NCI-H187 treated with DMSO at 0.1 percent for 48 hours (cell line): ENCODE measurements at places on chromosomes 1 and 21.

- DNase-seq: no peak
These were observed 17.8 kb downstream of the GNG12 start for GRCh38 chr1:67815303-67816094.

DNA sequence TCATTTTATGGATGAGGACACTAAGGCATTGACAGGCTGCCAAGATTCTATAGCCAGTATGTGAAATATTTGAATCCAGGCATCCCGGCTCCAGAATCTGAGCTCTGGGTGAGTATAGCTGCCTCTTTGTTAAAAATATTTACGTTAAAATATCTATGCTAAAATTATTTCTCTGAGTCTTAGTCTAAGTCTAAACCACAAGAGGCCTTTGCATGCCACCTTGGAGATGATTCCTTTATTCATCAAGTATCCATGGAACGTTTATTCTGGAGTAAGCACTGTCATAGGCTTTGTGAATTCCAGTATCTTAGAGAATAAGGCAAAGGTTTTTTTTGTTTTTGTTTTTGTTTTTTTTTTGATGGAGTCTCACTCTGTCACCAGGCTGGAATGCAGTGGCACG lies 116.4 kb downstream of the GREM2 start:
- no peak for DNase-seq

GRCh38 chr1:67339623-67340343 lies 32.1 kb downstream of the IL12RB2 start:
- no peak for DNase-seq

DNA sequence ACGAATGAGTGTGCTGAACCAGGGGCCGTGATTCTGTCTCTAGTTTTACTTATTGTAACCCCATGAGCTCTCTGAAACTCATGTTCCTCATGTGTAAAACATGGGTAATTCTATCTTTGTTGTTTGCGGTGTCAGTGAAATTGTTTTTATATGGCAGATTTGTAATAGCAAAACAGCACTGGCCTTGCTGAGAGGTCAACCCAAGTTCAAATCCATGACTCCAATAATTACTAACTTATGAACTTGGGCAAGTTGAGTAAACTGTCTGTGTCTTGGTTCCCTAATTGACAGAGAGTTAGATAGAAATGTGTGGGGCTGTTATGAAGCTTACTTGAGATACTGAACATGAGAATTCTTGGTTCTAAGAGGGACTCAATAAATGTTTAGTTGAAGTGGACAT lies 17.8 kb downstream of the C1orf116 start:
- no peak for DNase-seq

DNA sequence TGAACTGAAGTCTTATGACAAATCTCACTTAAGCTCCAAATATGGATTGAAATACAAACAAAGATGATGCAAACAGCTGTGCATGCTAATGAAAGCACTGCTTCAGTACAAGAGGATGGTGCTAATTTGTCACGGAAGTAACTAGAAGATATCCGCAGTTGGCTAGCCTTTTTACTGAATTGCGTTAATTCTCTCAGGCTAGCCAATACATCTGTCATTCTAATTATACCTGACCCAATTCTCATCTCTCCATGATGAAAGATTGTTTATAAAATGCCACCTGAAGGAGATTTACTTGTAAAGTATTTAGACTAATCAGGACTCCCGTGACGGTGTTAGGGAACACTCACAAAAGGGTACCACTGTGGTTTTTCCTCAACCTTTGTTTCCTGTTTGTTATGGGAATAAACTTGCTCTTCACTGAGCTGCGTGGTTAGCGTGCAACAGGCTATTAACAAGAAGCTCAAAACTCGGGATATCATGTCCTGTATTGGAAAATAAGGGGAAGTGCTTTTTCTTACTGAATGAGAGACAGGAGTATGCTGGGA lies 162.5 kb downstream of the APP start:
- DNase-seq: no peak

- DNase-seq: no peak
These were observed 208.2 kb upstream of the USP25 start for GRCh38 chr21:15521644-15522001.

GRCh38 chr1:21626921-21627339 lies 42.2 kb downstream of the RAP1GAP start:
- DNase-seq: no peak

- no peak for DNase-seq
These were observed 14.1 kb downstream of the CDA start for GRCh38 chr1:20602851-20603450.

- DNase-seq: no peak
These were observed 4.0 kb upstream of the PKP1 start for GRCh38 chr1:201279313-201279712.

DNA sequence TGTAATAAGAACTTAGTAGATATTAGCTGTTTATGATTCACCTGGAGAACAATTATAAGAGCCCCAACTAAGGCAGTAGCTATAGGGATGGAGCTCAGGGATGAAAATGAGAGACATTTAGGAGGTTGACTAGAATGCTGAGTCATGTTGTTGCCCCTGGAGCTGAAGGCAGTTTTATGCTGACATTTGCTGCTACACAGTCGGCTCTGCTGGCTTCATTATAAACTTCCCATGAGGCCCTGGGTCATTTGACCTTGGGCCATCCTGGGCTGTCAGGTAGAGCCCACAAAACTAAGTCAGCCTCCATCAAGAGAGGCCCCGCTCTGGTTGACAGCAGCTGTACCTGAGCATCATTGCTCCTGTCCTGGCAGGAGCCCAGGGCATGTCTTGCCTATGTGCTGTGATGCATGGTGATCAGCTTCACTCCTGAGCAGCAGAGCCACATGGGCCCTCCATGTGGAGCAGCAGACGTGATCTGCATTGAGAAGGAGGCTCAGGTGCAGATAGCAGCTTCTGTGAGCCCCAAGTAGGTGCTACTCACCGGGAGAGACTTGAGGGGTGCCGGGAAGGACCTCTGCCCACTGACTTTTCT lies 112.4 kb downstream of the TBX19 start:
- DNase-seq: no peak

DNA sequence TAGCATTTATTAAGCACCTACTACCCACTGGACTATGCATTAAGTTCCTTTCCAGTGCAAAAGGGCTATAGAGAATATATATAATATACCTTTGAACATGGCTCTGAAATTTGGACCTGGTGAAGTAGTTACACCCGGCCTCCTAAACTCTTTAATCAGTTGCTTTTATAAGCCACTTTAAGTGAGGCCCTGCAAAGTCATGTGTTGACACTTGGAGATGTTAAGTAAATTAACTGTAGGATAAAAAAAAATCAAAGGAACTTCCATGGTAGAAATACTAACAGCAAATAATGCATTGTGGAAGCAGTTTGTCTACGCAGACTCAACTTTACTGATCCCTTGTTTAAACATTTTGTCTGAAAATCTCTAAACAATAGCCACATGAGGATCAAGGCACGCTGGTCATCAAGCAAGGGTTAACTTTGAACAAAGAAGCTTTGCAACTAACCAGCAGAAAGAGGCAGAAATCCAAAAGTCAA lies 283.9 kb downstream of the VAV3 start:
- no peak for DNase-seq

- no peak for DNase-seq
These were observed 19.8 kb upstream of the SARS1 start for GRCh38 chr1:109193653-109194590.

- no peak for DNase-seq
These were observed 148.0 kb downstream of the PLA2G4A start for GRCh38 chr1:186976700-186977099.

- DNase-seq: peak; percentile 88
These were observed 1.2 kb upstream of the RNF11 start for GRCh38 chr1:51234721-51235425.

- DNase-seq: no peak
These were observed 68.7 kb downstream of the NTPCR start for GRCh38 chr1:233019083-233019482.

- no peak for DNase-seq
These were observed 18.4 kb downstream of the ATP1A4 start for GRCh38 chr1:160169553-160170399.

DNA sequence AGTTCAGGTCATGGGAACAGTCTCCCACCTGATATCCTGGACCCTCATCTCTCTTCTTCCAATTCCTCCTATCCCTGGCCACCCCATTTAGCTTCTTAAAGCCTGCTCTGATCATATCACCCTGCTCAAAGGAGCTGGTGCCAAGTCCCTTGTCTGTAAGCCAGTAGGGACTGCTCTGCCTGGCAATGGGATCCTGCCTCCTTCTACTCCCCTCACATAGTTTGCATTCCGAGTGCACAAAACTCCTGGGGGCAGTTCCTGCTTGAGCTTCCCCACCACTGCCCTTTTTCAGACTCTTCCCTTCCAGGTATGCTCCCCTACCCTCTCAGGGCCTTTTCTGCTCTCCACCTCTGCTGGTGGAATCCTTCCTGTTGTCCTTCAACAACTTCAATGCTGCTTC lies 48.1 kb downstream of the NGF start:
- DNase-seq: no peak

- DNase-seq: no peak
These were observed 1.5 kb downstream of the RAP1A start for GRCh38 chr1:111621050-111621449.

- no peak for DNase-seq
These were observed 17.4 kb upstream of the SLC6A9 start for GRCh38 chr1:44048532-44049215.

- DNase-seq: no peak
These were observed 46.5 kb downstream of the NENF start for GRCh38 chr1:212479188-212479587.

GRCh38 chr1:163528710-163529348 lies 207.1 kb downstream of the NUF2 start:
- no peak for DNase-seq

DNA sequence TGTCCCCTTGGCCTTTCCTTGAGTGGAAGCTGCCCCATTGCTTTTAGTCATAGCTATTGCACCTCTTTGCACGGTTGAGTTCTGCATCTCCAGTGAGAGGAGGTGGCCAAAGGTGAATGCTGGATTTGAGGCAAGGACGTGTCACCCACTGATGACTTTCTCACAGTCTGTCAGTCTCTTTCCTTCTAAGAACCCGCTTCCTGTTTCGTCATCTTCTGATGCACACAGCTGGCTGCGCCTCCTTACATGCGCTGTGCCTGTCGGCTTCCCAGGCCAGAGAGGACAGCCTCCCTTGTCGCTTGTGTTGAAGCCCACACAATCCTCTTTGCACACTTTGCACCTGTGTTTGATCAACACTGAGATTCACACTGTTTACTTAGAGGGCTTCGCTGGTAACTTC lies 41.8 kb upstream of the PWP2 start:
- DNase-seq: no peak

- peak; percentile 68 for DNase-seq
These were observed 15.1 kb downstream of the KIAA1614 start for GRCh38 chr1:180927841-180928240.

DNA sequence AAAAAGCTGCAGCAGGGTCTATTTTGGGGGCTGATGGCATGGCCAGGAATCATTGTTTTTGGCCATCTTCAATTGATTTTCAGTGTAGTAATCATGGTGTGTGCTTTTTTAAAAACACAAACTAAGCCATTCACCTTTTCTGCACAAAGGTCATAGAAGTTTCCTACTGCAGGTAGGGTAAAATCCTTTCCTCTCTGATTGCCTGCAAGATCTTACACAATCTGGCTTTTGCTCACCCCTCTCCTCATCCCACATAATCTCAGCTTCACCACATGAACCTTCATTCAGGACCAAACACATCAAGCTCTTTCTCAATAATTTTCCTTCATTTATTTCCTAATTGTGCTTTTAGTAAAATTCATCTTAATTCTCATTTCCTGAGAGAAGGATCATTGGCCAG lies 38.3 kb upstream of the GBP5 start:
- DNase-seq: no peak

DNA sequence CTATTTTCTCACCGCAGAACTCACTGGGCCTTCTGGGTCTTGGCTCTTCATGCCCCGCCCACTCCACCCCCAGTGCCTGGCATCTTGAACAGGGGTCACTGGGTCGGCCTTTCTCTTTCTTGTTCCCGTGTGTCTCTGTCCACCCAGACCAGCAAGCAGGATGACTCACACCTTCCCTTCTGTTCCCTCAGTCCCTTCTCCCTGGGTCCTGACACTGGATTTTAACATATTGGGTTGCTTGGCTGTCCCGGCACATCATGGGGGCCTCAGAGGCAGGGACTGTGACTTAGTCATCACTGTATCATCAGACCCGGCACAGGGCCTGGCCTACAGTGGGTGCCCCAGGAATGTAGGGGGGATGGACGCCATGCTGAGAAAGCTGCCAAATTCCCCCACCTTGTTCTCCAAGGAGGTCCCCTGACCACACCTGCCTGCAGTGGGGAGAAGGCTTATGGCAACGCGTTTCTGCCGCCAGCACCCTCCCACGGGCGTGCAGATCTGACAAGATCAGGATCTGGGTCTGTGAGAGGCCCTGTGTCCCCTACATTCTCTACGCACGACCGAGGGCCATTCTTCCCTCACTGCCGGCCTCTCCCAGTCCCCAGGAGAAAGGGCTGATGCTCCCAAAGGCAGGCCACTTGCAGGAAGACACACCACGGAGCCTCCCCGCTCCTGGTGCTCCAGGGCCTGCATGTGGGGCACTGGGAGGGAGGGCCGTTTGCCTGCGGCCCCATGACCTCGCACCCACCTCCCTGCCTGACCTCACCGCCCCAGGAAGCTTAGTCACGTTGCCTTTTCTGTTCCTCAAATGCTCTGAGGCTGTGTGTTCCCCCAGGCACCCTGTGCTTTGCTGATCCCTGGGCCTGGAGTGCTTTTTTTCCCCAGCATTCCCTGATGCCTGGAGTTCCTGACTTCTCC lies 157.2 kb upstream of the TMEM51 start:
- DNase-seq: no peak

DNA sequence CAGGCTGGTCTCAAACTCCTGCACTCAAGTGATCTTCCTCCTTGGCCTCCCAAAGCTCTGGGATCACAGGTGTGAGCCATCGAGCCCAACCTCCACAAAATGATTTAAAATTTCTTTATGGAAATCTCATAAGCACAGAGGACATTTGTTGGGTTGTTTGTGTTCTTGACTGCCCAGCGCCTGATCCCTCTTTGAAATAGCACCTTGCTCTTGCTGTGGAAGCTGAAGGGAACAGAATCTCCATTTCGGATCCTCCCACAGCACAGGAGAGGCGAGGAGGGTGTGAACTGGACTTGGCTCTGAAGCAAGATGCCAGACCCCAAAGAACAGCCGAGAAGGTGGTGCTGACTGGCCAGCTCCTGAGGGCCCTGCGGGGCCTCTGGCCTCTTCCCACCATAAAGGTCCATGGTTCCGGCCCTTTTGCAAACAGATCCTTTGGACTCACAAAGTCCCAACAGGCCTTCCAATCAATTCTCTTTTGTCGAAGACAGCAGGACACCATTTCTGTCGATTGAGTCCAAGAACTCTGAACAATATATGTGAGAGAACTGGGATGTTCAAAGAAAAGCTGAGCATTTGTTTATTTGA lies 45.6 kb upstream of the COA6 start:
- no peak for DNase-seq

GRCh38 chr21:42672699-42673458 lies 19.5 kb downstream of the PDE9A start:
- DNase-seq: no peak

GRCh38 chr1:18191481-18192155 lies 84.0 kb downstream of the IGSF21 start:
- DNase-seq: no peak

GRCh38 chr1:18532390-18533170 lies 51.9 kb downstream of the KLHDC7A start:
- no peak for DNase-seq

DNA sequence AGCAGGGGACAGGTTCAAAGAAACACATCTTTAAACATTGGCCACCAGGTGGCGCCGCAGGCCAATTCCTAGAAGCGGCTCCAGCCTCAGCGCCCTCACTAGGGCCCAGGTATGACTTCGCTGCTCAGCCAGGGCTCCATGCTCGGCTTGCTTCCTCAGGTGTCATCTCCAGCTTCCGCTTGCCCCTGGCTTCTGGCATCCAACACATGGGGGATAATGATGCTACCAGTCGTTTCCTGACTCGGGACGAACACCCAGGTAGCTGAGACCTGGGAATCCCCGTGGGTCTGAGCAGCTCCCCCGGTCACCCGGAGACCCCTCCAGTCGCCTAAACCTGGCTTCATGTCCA lies 8.5 kb upstream of the MEX3A start:
- peak; percentile 31 for DNase-seq
